Hepatic stellate cell (primary cell): ENCODE measurements at places on chromosomes 2 and 18.

GRCh38 chr2:190994148-190994547, 19.8 kb downstream of the STAT1 start:
- DNase-seq, result no peak

DNA sequence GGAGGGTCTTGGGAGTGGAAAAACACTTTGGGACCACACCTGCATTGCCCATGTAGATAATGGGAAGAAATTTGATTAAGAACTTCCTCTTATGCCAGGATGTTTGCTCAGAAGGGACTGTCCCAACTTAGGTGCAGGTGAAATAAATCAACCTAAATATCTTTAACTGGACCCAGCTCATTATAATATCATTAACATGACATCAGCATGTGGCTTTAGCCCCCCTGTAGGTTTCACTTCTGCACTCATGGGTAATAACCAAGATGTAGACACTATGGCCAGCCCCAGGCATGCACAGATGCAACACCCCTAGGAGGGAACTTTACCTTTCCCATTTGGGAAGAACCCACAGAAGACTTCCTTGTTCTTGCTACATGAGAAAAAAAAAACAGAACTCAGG, 227.4 kb upstream of the ZNF804A start:
- DNase-seq, result no peak

GRCh38 chr18:697012-697411, 15.4 kb downstream of the ENOSF1 start:
- DNase-seq, result no peak

DNA sequence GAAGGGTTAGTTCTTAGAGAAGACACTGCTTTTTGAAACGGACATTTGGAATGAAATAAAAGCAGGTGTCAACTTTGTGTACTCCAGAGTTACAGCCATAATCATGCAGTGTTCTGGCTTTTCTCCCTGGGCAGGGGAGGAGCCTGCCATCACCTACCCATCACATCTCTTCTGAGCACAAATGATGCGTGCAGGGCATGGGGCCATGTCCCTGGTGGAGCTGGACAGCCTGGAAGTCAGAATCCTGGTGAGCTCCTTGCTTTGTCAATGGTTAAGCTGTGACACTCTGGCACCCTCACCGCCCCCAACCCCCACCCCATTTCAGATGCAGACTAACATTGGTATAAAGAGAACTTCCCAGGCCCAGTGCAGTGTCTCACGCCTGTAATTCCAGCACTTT, 53.1 kb downstream of the PDCL3 start:
- DNase-seq, result no peak

DNA sequence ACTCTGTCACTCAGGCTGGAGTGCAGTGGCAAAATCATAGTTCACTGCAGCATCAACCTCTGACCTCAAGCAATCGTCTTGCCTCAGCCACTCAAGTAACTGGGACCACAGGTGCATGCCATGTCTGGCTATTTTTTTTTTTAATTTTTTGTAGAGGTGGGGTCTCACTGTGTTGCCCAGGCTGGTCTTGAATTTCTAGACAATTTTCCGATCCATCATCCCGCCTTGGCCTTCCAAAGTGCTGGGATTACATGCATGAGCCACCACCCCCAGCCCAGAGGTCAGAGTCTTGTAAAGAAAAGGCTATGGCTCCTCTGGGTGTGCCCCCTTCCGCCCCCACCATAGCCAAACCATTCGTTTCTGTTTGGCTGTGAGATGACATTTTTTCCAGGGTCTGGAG, 13.1 kb upstream of the TMBIM1 start:
- DNase-seq, result no peak

- DNase-seq, result no peak
These were observed 243.0 kb downstream of the MYCN start for GRCh38 chr2:16183345-16183744.

DNA sequence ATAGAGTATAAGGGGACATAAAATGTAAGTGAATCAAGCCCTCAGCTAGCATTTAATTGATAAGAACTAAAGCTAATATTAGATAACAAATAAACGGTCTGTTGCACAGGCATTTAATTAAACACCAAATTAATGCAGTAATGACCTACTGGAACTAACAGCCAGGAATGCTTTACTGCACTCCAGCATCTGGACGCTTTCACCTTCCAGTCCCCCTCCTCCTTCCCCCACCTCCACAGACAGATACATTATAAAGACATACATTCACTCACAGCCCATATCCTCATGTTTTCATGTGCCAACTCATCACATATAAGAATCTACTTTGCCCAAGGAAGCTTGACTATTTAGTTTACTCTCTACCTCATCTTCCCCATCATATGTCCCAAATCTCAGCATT, 337.4 kb upstream of the PIK3C3 start:
- DNase-seq, result no peak

DNA sequence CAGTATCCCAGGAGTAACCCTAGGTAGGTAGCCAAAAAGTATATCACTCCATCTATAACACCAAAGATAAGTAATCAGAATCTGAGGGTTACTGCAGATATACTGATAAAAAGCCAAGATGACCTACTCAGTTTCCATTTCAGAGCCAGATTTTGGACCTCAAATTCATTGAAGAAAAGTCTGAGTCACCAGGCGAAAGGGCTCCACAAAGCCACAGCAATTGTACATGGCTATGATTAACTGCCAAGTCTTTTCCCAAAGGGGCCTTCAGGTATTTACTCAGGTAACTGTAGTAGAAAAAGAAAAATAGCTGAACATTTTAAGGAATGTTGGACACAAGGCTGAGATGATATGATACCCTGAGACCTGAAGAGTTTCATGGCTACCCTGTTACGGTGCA, 75.6 kb upstream of the KCNH7 start:
- no peak for DNase-seq

DNA sequence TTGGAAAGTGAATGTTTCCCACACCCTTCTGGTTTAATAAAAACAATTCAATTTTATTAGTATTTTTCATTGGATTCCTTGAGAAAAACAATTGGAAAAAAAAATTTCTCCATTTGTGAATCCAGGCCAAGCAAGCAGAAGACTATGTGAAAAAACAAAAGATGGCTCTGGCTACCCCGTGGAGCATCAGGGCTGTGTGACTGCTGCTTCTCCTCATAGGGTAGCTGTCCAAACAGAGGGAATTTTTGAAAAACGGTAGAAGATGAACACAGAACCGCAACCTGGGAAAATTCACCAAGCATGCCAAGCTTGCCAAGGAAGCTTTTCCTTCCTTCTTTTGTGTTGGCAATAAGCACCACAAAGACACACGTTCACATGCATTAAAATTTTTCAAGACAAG, 71.3 kb upstream of the ACVR2A start:
- no peak for DNase-seq

DNA sequence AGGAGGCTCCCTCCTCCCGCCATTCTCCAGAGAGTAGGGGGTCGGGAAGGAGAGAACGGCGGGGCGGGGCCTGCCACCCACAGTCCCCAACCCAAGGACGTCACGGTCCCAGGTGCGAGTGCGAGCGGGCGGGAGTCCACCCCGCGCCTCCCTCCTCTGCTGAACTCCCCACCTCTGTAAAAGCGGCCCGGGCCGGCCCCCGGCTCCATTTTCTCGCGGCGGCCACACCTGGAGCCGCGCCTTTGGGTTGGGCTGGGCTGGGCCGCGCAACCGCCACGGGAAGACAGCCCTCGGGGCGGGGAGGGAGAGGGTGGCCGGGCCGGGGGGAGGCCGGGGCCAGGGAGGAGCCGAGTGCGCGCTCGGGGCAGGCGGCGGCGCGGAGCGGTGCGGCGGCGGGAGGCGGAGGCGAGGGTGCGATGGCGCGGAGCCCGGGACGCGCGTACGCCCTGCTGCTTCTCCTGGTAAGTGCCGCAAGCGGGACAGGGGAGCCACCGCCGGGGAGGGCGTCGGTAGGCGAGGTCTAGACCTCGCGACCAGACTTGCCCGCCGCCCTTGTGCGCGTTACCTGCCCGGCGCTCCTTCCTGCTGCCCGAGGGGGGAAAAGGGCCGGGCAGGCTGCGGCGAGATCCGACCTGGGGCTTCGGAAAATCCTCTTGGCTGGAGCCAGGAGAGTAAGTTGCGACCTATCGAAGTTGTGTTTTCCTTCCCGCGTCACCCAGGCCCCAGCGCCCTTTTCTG, at the start of gene DSG2:
TSS of gene DSG2 (plus strand) at position 342 of the 738 bp plus-strand sequence. CDS start at position 417, 75 bp downstream.
- no peak for DNase-seq
